B cell (primary cell): ENCODE measurements at places on chromosomes 3 and 15.

- no peak for DNase-seq
Measured at GRCh38 chr3:114442246-114442645, 148.4 kb downstream of the TIGIT start.

DNA sequence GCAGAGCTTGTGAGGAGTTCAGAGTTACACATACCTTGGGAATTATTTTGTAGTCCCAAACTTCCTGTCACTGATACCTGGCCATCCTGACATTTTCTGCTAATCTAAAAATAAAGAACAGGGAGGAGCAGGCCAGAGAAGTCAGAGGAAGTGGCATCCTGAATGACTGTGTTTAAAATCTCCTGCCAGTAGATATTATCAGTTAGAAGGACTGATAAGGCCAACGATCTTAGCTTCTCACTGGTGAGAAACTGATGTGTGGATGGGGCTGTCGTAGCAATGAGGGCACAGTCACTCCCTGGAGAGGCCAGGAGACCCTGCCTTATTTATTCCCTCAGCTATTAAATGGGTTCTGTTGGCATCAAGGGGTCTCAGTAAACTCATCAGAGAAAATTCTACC, 115.1 kb downstream of the DGKG start:
- DNase-seq, result no peak

DNA sequence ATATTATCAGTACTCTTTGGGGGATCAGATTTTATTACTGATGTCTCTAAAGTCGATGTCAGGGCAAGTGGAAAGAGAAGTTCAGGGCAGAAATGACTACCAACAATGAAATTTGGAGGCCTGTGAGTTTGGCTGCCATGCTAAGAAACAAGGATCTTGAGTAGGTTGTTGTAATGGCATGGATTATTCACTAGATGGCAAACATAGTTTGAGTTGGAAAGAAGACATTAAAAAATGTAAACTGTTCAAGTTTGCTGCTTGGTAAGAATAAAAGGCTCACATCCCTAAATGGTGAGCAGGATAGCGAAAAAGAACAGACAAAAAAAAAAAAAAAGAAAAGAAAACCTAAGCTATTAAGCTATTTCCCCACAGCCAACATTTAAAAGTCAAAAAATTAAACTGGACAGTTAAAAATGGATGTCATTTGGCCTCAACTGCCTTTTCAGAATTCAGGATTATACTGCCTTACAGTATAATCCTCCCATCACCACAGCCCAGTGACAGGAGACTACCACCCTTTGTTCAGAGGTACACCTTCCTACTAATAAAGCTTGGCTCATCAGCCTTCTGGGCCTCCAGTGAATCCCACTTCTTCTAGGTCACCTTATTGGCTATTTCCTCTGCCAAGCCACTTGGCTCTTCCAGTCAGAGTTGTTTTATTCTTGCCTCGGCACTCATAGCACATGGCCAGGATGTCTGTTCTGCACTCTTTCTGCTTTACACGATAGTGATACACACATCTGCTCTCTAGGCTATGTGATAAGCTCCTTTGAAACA, 163.7 kb downstream of the PLD1 start:
- DNase-seq, result no peak

DNA sequence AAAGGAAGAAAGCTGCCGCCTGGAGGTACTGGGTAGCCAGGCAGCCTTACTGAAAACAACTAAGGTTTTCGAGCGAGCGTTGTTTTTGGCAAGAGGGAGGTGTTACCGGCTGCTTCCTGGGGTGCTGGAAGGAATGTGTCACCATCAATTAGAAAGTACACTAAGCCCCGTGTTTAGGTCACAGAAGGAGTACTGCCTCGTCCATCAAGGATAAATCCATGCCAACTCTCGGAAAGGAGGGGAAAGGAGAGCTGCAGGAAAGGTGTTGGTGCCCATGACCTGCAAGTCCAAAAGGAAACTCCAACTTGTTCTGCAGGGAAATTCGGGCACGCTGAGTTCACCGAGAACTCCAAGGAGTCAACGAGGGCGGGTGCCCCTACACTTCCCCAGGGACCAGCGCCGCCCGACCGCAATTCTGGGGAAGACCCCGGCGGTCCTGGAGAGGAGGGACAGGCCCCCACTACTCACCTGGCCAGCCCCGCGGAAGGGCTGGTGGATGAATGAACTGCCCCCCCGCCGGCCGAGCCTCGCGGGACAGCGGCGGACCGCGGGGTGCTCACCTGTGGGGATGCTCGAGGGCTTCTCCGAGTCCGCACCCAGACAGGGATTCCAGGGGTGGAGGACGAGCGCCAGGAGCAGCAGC, 542 bp downstream of the PLOD2 start:
- peak; percentile 4 for DNase-seq

- DNase-seq, result no peak
Measured at GRCh38 chr15:70165716-70166284, 68.1 kb upstream of the TLE3 start.

DNA sequence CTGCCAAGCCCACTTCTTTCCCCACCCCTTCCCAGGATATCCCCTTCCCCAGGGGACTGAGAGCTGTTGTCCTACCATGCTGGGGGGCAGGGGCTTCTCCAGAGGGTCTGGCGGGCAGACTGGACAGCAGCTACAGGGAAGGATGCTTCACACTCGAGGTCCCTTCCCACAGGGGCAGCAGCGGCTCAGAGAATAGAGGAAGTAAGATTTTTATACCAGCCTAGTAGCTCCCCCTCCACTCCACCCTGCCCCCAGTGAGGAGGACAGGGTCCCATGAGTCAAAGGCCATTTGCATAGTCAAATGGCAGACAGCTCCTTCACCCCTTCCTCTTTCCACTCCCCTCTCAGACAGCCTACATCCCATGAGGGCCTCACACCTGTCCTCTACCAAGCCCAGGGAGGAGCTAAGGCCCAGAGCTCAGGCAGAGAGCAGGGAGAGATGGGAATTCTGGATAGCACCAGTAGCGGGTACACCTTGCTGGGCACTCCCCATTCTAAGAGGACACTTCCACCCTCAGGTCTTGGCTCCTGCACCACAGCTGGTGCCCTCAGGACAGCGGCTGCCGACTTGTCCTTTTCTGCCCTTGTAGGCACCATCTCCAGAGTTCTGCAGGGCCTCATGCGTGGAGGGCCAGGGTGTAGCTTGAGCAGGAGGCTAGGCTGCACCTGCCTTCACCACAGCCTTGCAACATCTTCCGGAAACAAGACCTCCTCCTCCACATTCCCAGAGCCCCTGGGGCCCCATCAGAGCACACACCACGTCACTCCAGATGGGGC, at the start of gene TLR9:
Gene TLR9 (minus strand): TSS at position 194 of the 777 bp plus-strand sequence. CDS start 116 bp downstream, at position 78.
- peak; percentile 94 for DNase-seq

GRCh38 chr3:76789237-76789636, 250.7 kb upstream of the ROBO2 start:
- DNase-seq, result no peak

DNA sequence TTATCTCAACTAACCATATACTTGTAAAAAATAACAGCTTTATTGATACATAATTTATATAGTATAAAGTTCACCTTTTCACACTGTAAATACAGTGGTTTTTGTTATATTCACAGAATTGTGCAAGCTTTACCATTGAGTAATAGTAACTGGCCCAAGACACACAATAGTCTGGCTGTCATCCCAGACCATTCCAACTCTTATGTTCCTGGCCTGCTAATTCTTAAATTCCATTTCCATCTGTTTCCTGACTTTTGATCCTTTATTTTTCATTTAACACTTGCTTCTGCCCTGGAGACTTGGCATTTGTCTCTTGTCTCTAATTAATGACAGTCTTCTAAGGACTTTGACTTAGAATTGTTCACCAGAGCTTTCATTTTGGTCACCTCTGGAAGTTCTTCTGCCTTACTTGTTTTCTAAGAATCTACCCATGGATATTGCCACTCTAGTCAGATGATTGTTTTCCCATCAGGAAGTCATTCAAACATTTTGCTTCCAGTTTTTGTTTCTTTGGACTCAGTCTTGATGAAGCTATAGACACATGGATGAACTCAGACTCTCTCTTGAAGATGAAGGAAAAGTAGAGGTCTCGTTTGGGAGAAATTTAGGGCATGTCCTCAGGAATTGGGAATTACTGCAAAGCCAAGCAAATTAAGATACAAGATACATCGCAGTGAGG, 27.2 kb upstream of the PLSCR4 start:
- no peak for DNase-seq

GRCh38 chr3:195095035-195095703, 175.8 kb downstream of the XXYLT1 start:
- peak; percentile 87 for DNase-seq

DNA sequence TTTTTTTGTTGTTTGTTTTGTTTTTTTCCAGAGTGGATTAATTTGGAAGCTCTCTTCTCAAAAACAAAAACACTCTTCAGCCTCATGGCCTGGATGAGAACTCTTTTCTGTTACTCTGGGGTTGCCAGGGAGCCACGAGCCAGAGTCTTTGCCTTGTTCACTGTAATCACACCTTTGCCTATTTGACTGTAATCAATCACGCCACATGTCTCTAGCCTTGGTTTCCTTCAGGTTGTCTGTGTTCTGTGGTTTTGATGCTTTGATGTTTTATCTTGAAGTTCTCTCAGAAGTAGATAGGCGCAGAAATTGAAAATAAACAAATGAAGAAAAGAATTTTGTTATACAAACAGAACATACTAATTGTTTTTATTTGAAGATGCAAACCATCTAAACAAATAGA, 62.3 kb upstream of the IGF1R start:
- DNase-seq, result no peak
